ENCODE measurements at places on chromosomes 2 and 18.

- DNase-seq = no peak
Observed at GRCh38 chr2:238053191-238053776, 7.5 kb upstream of the SCLY start.

GRCh38 chr2:63811063-63811462, 30.6 kb upstream of the UGP2 start:
- no peak for DNase-seq

DNA sequence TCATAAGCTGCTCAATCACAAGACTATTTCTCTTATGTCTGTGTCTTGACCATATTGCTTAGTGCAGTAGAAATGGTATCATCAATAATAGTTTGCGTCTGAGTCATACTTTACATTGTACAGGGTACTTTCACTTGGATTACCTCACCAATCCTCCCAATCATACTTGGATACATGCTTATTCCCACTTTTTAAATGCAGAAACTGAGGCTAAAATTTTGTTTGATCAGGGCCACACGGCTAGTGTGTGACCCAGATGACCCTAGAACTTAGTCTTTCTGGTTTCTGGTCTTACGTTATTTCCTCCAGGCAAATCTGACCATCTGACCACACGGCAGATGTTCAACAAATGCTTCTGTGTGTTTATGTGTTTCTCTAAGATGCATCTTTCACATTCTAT, 23.8 kb upstream of the CCL20 start:
- DNase-seq = no peak

- DNase-seq = no peak
Observed at GRCh38 chr2:207083361-207084110, 82.2 kb downstream of the KLF7 start.

GRCh38 chr2:174797781-174798276, 33.6 kb upstream of the CHRNA1 start:
- DNase-seq = no peak

- DNase-seq = no peak
Observed at GRCh38 chr2:23069156-23069555, 315.8 kb upstream of the KLHL29 start.

Data from right cardiac atrium (tissue), 5 donors.